ENCODE measurements at places on chromosomes 11 and 22.

DNA sequence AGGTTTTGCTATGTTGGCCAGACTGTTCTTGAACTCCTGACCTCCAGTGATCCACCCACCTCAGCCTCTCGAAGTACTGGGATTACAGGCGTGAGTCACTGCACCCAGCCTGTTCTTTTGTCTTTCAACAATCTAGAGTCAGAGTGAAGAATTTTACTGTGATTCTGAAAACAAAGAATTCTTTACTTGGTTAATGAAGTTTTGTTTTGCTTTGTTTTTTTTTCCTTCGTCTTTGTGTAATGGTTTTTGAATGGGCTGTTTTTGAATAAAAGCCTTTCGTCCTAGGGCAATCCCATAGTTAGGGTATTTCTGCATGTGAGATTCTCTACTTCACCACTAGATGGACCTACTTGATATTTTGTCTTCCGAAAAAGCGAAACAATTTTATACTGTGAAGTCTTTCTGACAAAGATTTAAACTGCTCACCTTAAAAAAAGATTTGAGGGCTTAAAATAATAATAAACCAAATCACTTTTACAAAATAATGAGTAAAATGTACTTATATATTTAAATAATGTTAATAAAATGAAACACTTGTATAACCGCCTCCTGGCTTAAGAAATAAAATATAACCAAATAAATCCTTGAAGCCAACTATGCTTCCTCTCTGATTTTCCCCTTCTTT, 43.4 kb upstream of the SC5D start:
- DNase-seq: peak; percentile 48

DNA sequence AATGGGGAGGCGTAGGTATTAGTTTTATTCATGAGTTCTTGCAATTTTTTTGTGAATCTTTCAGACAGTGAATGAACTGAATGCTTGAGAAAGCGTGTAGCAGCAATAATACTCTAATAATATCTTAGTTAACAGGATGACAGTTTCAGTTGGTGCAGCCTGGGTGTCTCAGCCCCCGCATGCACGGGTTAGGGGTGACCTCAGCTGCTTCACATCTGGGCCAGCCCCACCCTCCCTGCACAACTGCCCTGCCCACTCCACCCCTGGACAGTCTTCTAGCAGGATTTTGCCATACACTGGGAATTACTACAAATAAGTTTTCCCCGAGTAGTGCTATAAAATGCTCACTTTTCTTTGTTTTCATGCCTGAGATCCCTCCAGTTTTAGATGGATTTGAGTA, 83.2 kb downstream of the ST3GAL4 start:
- no peak for DNase-seq

GRCh38 chr11:114040706-114041211, 18.8 kb upstream of the ZBTB16 start:
- DNase-seq: no peak

- no peak for DNase-seq
Observed at GRCh38 chr11:20122131-20122530, 38.1 kb downstream of the DBX1 start.

GRCh38 chr22:50621356-50621880, 6.5 kb downstream of the ARSA start:
- DNase-seq: no peak

- DNase-seq: no peak
Observed at GRCh38 chr22:36395055-36395849, 7.5 kb upstream of the MYH9 start.

- no peak for DNase-seq
Observed at GRCh38 chr11:110493346-110493745, 63.6 kb downstream of the FDX1 start.

DNA sequence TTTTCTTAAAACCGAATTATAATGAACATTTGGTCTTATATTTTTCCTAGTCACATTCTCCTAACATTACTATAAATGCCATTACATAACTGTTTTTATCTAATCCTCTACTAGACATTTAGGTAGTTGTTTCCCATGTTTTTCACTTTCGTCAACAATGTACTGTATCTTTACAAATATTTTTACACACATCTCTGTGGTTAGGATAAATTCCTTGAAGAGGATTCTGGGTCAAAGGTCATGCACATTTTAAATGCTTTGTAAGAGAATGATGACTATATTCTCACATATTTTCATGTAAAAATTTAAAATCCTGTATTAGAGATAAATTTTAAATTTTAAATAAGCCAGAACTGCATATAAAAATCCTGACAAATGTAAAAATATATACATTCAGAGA, 61.3 kb upstream of the CLNS1A start:
- DNase-seq: no peak

DNA sequence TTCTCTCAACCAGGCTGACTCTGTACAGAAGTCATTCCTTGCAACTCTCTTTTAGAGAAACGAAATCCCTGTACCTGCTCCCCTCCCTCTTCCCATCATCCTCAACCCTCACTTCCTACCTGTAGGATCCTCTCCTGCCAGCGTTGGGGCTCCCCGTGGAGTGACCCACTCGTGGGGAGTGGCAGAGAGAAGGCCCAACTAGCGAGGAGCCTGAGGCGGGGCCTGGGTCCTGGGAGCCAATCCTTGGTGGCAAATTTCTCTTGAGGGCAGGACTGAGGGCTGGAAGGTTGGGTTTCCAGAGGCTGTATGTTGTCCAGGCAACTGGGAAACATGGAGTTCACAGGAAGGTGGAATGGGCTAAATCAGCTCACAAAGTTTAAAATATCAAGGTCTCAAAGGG, 10.4 kb downstream of the NHERF4 start:
- no peak for DNase-seq

DNA sequence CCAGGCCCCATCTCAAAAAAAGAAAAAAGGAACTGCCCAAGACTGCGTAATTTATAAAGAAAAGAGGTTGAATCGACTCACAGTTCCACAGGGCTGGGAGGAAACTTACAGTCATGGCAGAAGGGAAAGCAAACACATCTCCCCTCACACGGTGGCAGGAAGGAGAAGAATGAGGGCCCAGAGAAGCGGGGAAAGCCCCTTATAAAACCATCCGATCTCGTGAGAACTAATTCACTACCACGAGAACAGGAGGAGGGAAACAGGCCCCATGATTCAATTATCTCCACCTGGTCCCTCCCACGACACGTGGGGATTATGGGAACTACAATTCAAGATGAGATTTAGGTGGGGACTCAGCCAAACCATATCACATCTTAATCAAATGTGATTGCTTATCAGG, 82.2 kb downstream of the BUD13 start:
- DNase-seq: no peak

- DNase-seq: no peak
Observed at GRCh38 chr22:20948989-20949388, 18.1 kb upstream of the AIFM3 start.

DNA sequence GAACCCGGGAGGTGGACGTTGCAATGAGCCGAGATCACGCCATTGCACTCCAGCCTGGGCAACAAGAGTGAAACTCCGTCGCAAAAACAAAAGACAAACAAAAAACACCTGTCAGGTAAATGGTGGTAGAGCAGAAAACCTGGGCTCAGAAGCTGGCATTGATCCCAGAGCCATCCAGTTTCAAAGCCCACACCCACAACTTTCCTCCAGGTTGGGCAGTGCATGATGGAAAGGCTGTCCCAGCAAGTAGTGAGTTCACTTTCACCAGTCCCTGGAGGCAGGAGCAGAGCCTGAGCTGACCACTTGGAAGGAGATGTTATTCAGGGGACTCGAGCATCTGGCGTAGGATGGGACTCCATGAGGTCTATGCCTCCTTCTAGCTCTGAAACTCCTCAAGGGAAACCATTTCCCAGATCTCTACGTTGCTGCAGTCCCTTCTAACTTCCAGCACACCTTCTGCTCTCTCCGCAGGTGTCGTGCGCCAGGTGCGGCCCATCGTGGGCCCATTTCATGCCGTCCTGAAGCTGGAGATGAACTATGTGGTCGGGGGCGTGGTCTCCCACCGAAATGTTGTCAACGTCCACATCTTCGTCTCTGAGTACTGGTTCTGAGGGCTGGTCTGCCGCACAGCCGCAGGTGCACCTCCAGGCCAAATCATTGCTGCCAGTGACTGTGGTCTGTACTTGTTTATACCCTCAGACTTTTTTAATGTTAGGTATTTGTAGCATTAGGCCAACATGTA, 71.6 kb upstream of the ATXN10 start:
- DNase-seq: no peak

DNA sequence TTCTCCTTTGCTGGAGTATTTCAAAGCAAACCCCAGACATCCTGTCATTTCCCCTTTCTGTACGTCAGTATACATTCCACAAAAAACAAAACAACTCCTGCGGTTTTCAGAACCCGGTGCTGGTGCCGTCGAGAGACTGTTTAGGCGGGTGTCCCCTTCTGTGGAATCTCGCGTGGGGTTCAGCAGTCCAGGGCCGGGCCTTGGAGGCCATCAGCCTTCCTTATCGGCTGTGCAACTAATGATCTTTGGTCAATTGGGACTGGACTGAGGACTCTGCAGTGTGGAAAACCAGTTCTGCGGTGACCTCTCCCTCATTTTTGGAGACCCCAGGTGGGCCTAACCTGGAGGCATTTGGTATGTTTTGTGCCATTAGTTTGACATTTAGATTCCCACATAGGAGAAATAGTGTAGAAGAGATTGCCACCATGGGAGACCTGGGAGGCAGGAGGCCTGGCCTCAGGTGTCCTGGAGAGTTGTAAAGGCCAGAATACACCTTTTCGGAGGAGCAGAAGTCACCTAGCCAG, 84.4 kb downstream of the TBC1D22A start:
- no peak for DNase-seq

GRCh38 chr11:10294290-10294953, 403 bp upstream of the SBF2 start:
- DNase-seq: no peak

DNA sequence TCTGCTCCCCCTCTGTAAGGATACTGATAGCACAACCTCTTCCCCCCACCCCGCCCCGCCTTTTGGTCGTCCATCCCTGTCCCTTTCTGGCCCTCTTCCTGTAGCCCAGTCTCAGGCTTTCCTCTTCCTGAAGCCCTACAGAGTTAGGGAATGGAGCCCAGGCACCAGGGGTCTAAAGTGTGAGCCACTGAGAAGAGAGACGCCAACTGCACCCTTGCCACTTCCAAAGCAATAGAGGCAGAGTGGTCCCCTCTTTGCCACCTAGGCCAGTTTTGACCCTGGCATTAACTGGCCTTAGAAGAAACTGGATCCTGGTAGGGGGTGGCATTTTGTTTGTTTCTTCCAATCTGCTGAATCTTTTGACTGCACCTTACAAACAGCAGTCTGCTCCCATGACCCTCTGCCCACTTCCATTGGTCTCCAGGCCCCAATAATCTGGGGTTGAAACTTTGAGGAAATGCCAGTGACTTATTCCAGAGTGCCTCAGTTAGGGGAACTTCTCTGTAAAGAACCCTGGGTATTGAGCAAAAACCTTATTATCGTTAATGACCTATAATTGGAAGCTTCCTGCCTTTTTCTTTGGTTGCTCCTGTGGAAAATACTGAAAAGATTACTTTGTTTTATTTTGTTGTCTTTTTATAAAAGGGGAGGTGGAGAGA, 9.7 kb upstream of the GRK2 start:
- DNase-seq: no peak

GRCh38 chr22:21009638-21010425, 5.1 kb upstream of the P2RX6 start:
- DNase-seq: no peak

- DNase-seq: no peak
Observed at GRCh38 chr11:15657264-15657663, 542.5 kb downstream of the INSC start.

GRCh38 chr22:27323661-27324060, 477.9 kb downstream of the MN1 start:
- no peak for DNase-seq

GRCh38 chr22:39325392-39325932, 6.0 kb upstream of the RPL3 start:
- DNase-seq: no peak

All from GM18507 (cell line).